Endodermal cell (in vitro differentiated cells): ENCODE measurements at places on chromosomes 7 and 10. TPM values are rescaled to one million over a fixed set of nuclear protein-coding genes. Genes with fewer than 3 reads are reported as not detected.
A peak's percentile ranks its signal among the peaks of the same experiment; 100 is the strongest.

- no peak for DNase-seq
- no peak overlapping the region for H3K27ac ChIP-seq
- no peaks in the 10 kb centered on the region for H3K27me3 ChIP-seq
- H3K4me3 ChIP-seq: no peak overlapping the region
Measured at GRCh38 chr7:129334473-129334872, 99.8 kb upstream of the STRIP2 start.

Gene GALNT17
- total RNA-seq: 48.4 and 61.3 TPM in 2 replicates

GRCh38 chr7:122082670-122083069 lies 61.4 kb downstream of the AASS start:
- no peak overlapping the region for H3K4me3 ChIP-seq
- no peak overlapping the region for H3K27ac ChIP-seq
- DNase-seq: no peak

Gene OPALIN
- not detected in 3 replicates for total RNA-seq

DNA sequence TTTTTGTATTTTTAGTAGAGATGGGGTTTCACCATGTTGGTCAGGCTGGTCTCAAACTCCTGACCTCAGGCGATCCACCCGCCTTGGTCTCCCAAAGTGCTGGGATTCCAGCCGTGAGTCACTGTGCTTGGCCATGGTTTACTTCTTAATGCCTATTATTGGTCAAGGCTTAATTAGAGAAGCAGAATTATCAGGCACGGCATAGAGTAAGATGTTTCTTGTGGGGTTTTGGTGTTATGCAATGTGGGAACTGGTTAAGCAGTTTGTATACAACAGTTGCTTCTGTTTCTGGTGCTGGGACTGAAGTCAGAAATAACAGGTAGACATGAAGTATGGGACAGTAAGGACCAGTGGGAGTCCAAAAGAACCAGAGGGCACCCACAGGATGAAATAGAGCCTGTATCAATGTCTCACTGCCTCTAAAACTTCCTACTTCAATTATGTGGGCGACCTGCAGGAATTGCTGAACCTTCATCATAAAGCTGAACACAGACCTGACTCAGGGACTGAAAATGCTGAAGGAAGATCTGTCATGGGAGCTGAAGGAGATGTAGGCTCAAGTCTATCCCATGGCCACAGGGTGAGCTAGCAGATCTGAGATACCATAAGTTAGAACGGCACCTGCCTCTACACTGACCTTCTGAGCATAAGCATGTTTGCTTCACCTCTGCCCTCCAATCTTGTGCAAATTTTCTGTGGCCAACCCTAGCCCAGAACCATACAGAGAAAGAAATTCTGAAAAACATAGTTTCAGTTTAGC lies 38.3 kb upstream of the VCL start:
- H3K36me3 ChIP-seq: no peaks in the 10 kb centered on the region
- no peaks in the 10 kb centered on the region for H3K27me3 ChIP-seq
- H3K4me3 ChIP-seq: no peak overlapping the region
- DNase-seq: peak; percentile 45

DNA sequence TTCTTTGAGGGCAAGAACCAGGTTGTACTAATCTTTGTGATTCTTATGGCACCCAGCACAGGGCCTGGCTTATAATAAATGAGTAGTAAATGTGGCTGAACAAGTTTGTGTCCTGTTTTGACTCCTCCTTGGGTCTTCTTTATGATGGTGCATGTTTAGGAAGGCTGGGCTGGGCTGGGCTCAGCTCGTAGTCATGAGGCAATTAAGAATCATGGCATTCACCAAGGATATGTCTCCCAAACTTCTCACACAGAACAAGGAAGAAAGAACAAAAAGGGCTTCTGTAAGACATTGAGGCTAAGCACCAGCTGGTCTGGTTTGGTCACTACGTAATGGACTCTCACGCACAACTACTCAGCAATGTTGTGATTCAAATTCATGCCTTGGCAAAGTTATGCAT lies 30.5 kb upstream of the YAE1 start:
- DNase-seq: no peak
- H3K36me3 ChIP-seq: no peaks in the 10 kb centered on the region
- no peak overlapping the region for H3K4me3 ChIP-seq
- no peaks in the 10 kb centered on the region for H3K27me3 ChIP-seq
- peaks cover 4% of the 10 kb centered on the region for H3K4me1 ChIP-seq
- H3K27ac ChIP-seq: no peak overlapping the region

DNA sequence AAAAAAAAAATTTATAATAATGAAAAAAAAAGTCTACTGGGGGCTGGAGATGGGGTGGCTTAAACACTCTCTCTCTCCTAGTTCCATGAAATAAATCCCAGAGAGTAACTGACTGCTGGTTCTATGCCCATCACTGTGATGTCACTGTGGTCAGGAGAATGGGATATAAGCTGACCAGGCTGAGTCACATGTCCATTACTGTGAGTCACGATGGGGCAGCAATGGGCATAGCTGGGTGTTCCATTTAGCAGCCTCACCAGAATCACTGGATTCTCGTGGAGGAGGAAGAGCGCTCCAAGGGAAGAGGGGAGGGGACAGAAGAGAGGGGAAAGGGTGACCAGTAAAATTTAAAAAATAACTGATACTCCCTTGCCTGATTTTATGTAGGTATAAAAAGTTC lies 37.1 kb downstream of the MASTL start:
- H3K4me3 ChIP-seq: no peak overlapping the region
- no peaks in the 10 kb centered on the region for H3K27me3 ChIP-seq
- peaks cover 9% of the 10 kb centered on the region for H3K36me3 ChIP-seq
- H3K27ac ChIP-seq: no peak overlapping the region
- H3K4me1 ChIP-seq: no peaks in the 10 kb centered on the region

DNA sequence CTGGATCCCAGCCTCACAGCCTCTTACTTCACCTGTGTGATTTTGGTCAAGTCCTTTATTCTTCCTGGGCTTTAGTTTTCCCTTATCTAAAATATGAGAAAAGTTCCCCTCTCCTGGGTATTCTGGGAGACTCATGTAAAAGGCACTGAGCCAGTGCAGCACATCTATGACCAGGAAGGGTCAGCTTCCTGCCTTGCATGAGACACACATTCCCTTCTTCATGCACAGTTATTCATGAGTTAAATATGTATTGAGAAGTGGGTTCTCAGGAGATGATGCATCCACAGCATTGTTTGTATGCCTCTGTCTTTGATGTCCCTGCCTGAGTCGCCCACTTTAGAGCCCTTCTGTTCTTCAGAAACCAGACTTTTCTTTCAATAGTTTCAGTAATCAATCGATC lies 33.3 kb downstream of the EGFR start:
- H3K4me1 ChIP-seq: no peaks in the 10 kb centered on the region
- no peak overlapping the region for H3K4me3 ChIP-seq
- no peak for DNase-seq
- H3K27ac ChIP-seq: no peak overlapping the region
- no peaks in the 10 kb centered on the region for H3K36me3 ChIP-seq

Gene TACC2
- total RNA-seq: 34.1 and 34.9 TPM in 2 replicates

- no peak for DNase-seq
- no peak overlapping the region for H3K27ac ChIP-seq
- no peaks in the 10 kb centered on the region for H3K27me3 ChIP-seq
- no peaks in the 10 kb centered on the region for H3K4me1 ChIP-seq
Measured at GRCh38 chr7:24972166-24972477, 7.9 kb downstream of the OSBPL3 start.

DNA sequence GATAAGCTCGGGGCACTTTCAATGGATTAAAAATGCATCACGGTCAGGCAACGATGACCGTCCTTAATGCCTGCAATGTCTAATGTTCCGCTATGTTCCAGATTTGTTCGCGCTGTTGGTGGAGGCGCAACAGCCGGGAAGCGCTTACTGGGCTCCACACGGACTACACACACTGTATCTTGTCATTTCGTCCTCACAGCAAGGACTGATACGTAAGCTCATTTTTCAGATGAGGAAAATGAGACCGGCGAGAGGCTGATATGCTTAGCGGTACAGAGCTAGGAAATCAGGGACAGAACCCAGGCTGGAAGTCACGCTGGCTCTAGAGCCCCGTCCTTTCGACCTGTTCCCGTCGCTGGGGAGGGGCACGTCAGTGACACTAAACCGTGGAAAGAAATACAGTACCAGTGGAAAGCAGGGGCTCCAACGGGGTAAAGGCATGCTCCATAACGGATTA lies 670 bp downstream of the TPK1 start:
- H3K27ac ChIP-seq: peak overlapping the region; percentile 75
- peaks cover 15% of the 10 kb centered on the region for H3K36me3 ChIP-seq
- DNase-seq: no peak
- H3K27me3 ChIP-seq: no peaks in the 10 kb centered on the region
- peak overlapping the region; percentile 90 for H3K4me3 ChIP-seq

GRCh38 chr10:43665054-43665453 lies 16.4 kb upstream of the ZNF32 start:
- no peak overlapping the region for H3K27ac ChIP-seq
- H3K4me1 ChIP-seq: no peaks in the 10 kb centered on the region
- H3K4me3 ChIP-seq: no peak overlapping the region
- no peaks in the 10 kb centered on the region for H3K27me3 ChIP-seq

Gene SPAM1
- 0.18 and 0.32 TPM in 2 replicates for total RNA-seq

GRCh38 chr7:154330318-154330717 lies 278.1 kb downstream of the DPP6 start:
- no peak overlapping the region for H3K4me3 ChIP-seq
- no peaks in the 10 kb centered on the region for H3K4me1 ChIP-seq
- no peaks in the 10 kb centered on the region for H3K36me3 ChIP-seq
- no peaks in the 10 kb centered on the region for H3K27me3 ChIP-seq
- DNase-seq: no peak

- H3K4me3 ChIP-seq: no peak overlapping the region
- H3K4me1 ChIP-seq: no peaks in the 10 kb centered on the region
Measured at GRCh38 chr10:24894728-24895127, 57.7 kb downstream of the PRTFDC1 start.

Gene CASD1
- 55.0 to 68.8 TPM (median 67.4 TPM) in 3 replicates for total RNA-seq

DNA sequence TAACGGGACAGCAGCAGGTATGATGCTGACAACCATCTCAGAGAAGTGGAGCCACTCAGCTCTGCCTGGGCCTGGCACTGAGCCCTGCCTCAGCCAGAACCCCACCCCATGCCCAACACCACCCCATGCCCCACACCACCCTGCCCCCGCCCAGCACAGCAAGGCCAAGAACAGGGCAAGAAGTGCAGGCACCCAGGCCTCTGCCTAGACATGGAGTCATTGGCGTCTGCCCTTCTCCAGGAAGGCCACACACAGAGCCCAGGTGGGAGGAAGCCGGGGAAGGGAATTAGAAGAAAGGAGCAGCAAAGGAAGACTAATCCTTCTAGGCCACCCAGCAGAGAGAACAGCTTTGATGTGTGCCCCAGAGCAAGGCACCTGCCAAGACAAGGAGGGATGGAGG lies 18.9 kb downstream of the CAMK2G start:
- H3K4me1 ChIP-seq: peaks cover 11% of the 10 kb centered on the region
- no peak overlapping the region for H3K27ac ChIP-seq
- no peak overlapping the region for H3K4me3 ChIP-seq
- H3K36me3 ChIP-seq: peaks cover 41% of the 10 kb centered on the region

GRCh38 chr7:42264702-42265101 lies 27.7 kb upstream of the GLI3 start:
- H3K27me3 ChIP-seq: no peaks in the 10 kb centered on the region
- H3K27ac ChIP-seq: no peak overlapping the region
- H3K36me3 ChIP-seq: no peaks in the 10 kb centered on the region
- H3K4me3 ChIP-seq: no peak overlapping the region
- DNase-seq: no peak
- no peaks in the 10 kb centered on the region for H3K4me1 ChIP-seq

Gene CEP55
- total RNA-seq: 40.8 and 50.3 TPM in 2 replicates

Gene SLC12A9
- 35.1 and 36.5 TPM in 2 replicates for total RNA-seq

DNA sequence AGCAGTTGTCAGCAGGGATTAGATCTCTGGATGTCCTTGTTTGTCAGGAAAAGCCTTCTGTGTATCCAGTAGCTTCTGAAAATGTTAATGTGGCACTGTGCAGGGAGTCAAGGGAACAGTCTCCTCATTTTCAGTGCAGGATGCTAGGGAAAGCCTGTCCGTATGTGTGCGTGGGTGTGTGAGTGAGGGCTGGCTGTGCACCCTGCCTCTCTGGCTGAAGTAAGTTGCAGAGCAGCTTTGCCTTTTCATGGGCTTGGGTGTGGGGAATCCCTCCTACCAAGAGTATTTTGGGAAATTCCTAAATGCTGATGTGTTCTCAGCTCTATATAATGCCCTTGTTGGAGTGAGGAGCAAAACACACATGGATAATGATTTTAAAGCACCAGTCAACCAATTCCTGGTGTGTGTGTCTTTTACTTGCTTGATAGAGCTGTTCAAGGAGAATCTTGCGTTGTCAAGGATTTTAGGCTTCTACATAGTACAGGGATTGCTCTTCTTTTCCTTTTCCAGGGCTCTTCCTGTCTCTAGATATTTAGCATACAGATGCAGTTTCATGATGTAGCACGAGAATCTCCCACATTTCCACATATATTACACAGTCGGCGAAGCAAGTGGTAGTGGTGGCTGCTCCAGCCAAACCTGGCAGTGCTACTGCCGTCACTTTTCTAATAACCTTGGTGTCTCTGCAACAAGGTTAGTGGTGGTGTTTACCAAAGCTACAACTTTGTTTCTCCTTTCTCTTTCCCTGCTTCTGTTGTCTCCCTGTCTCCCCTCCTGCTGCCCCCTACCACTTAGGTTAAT lies 92.8 kb downstream of the MCU start:
- DNase-seq: peak; percentile 80
- peaks cover 21% of the 10 kb centered on the region for H3K4me1 ChIP-seq
- H3K4me3 ChIP-seq: peak overlapping the region; percentile 41
- H3K36me3 ChIP-seq: no peaks in the 10 kb centered on the region
- peak overlapping the region; percentile 50 for H3K27ac ChIP-seq

Gene HERC4
- 60.1 to 68.2 TPM (median 61.5 TPM) in 3 replicates for total RNA-seq

- no peak for DNase-seq
- H3K4me3 ChIP-seq: no peak overlapping the region
- no peaks in the 10 kb centered on the region for H3K4me1 ChIP-seq
- H3K27me3 ChIP-seq: no peaks in the 10 kb centered on the region
- peaks cover 78% of the 10 kb centered on the region for H3K36me3 ChIP-seq
Measured at GRCh38 chr10:871951-872403, 59.5 kb downstream of the LARP4B start.

Gene PAPSS2
- total RNA-seq: 20.2 and 23.2 TPM in 2 replicates

DNA sequence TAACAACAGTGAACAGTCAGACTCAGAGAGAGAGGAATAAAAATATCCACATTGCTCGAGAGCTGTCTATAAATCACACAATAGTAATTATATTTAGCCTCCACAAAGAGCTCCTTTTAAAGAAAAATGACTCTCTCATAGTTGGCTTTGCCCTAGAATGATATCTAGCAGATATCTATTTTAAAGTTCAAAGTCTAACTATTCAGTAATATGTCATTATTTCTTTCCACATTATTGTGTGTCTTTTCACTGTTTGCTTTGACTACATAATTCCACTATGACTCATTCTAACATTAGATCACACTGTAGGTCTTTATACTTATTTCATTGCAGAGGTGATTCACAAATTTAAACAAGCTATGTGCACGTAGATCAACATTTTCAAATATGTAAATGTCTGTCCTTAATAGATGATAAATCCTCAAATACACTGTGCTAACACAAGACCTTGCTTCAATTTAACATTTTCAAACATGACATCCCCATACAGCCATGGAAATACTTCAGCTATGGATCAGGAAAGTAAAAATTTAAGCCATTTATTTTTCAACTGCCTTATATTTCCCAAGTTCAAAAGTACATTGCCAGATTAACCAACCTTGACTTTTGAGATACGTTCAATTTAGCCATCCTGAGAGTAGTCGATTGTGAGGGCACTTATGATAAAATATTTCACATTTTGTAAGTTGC lies 99.9 kb upstream of the AKR1E2 start:
- no peak for DNase-seq
- H3K27ac ChIP-seq: no peak overlapping the region
- no peaks in the 10 kb centered on the region for H3K36me3 ChIP-seq

Gene FERD3L
- not detected in 3 replicates for total RNA-seq

- no peak overlapping the region for H3K4me3 ChIP-seq
- no peak for DNase-seq
- H3K27ac ChIP-seq: no peak overlapping the region
- H3K4me1 ChIP-seq: no peaks in the 10 kb centered on the region
- H3K36me3 ChIP-seq: no peaks in the 10 kb centered on the region
Measured at GRCh38 chr7:84876061-84876821, 310.6 kb downstream of the SEMA3D start.
